CD4-positive, alpha-beta T cell treated with Interleukin-15 for 4 hours (primary cell): ENCODE measurements at places on chromosomes 7 and 10.
A peak's percentile ranks its signal among the peaks of the same experiment; 100 is the strongest.

DNA sequence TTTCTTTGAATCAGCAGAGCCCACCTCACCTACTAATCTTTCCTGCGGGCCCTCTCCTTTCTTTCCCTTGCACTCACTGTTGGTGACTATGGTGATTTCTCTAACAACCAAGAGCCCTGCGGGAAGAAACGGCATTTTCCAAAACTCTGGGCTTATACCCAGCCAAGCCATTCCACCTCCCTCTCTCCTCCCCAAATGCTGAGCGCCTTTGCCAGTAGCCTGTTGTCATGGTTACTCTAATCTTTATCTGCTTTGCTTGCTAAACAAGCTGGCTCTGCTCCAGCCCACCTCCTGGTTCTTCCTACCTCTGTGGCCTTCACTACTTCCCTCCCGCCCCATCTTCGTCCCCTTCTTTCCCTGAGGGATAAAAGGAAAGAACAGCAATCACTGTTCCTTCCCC lies 86.7 kb downstream of the DGKI start:
- DNase-seq: no peak

DNA sequence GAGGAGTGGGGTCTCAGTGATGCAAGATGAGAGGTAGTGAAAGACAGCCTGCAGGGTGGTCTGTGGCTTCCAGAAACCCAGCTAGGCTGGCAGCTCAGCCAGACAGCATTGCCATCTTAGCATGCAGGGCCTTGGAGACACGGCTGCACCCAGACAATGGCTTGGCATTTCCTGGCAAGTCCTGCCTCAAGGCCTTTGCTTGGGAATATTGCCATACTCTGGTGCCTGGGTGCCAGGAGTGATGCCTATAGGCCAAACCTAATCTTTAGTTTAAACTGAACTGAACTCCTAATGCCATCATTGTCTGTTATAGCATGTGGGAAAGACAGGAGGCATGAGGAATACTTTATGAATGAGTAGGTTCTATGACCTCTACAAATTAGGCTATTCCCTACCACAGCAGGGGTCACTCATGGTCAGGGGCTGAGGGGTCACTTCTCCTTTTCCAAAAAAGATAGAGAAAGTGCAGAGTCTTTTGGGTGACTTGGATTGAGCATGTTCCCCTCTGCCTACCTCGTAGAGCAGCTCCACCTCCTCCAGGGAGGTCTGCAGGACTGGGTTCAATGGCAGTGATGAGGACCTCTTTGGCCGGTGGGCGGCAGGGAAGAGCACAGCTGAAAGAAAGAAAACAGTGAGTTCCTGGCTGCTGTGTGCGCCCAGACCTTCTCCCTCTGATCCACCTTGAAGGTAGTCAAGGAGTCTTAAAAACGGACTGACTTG lies 8.8 kb upstream of the SLC13A4 start:
- DNase-seq: no peak

GRCh38 chr7:127154958-127155357 lies 97.8 kb downstream of the GRM8 start:
- no peak for DNase-seq

GRCh38 chr10:70391654-70392053 lies 9.2 kb upstream of the LRRC20 start:
- no peak for DNase-seq

- DNase-seq: no peak
Measured at GRCh38 chr10:27685681-27686080, 59.9 kb downstream of the MKX start.

DNA sequence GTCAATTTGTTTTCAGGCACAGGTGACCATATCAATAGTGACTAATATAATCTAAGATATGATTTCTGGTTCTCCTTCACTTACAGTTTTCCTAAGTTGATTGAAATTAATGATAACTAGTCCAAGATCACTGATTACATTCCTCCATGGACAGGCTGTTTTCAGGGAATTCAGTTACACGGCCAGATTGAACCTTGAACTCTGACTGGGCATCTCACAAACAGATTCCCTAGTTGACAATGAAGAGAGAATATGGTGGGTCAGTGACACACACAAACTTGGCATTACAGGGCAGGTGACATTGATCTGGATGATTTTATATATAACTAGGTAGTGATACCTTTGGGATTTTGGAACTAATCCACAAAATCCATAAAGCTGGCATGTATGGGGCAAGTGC lies 110.2 kb upstream of the EGR2 start:
- no peak for DNase-seq

GRCh38 chr7:144004703-144005102 lies 4.6 kb downstream of the OR6B1 start:
- no peak for DNase-seq

DNA sequence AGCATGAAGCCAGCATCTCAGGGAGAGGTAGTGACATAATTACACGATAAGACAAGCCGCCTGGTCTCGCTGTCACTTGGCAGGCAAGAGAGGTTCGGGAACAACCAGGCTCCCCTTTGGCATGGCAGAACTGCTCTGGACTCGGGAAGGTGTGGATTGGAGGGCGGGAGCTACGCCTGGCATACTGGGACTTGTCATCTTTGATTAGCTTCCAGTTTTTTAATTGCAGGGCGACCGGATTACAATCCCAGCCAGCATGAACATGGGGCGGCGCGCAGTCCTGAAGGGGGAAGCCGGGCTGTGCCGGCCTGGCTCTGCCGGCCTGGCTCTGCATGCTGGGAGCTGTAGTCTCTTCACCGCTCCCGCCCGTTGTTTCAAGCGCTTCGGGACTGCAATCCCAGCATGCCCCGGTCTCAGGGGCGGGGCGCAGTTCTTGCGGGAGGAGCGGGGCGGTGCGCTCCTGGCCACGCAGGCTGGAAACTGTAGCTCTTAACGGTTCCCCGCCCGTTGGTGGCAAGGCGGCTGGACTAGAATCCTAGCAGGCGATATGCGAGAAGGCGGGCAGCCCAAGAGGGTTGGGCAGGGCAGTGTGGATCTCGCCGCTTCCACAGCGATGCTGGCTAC lies 45.5 kb upstream of the ZNF716 start:
- no peak for DNase-seq

DNA sequence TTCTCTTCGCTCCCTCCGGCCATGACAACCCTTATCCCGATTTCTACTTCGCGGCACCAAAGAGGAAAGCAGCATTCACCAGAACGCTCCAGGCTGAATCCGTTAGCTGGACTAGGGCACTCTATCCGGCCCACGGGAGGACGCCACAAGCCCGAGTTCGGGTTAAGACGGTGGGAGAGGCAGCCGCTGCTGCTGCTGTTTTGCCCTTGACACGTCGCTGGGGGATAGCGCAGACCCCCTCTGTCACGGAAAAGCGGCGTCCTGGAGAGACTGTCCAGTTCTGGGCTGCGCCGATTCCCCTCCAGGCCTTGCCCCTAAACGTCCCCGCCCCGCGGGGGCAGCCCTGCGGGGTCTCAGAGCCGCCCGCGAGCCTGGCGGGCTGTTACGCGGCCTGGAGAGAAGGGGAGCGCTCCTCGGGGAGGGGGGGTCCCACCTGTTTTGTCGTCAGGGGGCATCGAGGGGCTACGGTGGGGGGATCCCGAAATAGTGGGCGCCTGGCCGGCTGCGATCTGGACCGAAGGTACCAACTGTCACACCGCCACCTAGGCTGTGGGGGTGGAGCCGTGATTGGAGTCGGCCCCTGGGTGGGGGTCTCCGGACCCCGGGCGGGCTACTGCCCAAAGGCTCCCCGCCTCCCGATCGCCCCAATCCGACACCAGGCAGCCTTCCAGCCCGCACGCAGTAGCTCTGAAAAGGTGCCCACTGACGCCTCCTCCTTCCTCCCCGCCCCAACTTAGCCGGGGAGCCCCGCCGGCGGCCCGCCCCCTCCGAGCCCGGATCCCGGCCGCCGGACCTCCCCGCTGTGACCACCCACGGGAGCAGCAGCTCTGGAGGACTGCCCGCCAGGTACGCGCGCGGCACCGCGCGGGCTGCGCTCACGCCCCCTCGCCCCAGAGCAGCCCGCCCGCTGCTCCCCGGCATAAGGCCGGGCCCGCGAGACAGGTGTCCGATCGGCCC lies 772 bp downstream of the SGMS1 start:
- DNase-seq: peak; percentile 21

DNA sequence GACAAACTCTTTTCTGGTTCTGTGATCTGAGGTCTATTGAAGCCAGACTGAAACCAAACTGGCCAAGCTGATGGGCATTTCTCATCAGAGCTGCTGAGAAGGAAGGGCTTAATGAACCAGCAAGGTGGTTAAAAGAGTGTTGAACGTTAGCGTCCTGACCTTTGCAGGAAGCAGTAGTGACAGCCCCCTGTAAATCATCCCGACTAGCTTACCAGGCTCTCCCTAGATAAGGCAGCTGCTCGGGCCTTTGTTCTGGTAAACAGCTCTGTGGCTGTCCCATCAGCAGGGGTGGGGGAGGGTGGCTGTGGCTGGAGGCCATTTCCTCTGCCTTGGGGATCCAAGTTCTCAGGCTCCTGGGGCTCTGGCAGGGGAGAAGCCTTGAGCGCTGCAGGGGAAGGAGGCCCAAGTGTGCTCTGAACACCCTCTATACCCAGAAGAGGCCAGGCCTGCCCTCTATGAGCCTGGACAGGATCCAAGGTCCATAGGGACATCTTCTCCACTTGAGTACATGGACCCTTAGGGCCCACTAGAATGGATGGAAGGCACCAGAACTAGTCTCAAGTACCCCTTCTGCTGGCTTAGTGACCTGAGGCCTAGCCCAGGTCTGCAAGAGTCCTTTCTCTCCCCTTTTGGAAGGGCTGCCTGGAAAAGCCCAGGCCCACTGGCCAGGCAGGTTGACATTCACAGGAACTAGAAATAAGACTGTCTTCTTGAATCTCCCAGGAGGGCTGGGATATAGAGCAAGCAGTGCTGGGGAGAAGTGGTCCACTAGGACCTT lies 134.6 kb downstream of the ARHGAP22 start:
- DNase-seq: no peak

- no peak for DNase-seq
Measured at GRCh38 chr10:112832959-112833358, 117.1 kb upstream of the TCF7L2 start.

DNA sequence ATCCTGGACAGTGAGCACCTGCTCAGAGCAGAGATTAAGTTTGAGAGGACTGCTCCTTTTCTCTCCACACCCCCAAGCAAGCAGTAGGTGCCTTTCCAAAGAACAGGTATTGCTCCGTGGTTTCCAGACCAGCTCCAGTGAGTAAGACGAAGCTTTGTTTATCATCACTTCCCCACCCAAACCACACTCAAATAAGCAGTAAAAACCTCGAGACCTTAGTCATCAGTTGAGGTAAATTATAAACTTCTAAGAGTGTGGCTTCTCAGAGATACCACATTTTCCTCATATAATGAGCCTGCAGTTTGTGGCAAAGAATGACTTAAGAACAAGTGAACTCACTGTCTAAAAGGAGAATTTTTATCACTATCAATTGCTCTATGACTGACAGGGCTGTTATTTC lies 50.0 kb upstream of the GRB10 start:
- DNase-seq: no peak

DNA sequence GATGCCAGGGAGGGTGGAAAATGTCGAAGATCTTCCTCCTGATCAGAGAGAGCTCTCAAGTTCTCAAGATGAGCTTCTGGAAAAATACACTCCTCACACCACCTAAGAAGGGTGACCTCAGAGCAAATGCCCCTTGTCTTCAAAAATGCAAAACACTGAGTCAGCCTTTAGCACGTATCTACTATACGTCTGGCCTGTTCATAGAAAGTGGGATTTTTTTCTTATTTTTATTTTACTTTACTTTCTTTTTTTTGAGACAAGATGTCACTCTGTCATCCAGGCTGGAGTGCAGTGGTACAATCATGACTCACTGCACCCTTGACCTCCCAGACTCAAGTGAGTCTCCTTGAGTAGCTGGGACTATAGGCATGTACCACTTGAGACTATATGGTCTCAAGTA lies 57.1 kb downstream of the AFAP1L2 start:
- no peak for DNase-seq

- DNase-seq: no peak
Measured at GRCh38 chr10:132951926-132952325, 9.6 kb upstream of the CFAP46 start.

DNA sequence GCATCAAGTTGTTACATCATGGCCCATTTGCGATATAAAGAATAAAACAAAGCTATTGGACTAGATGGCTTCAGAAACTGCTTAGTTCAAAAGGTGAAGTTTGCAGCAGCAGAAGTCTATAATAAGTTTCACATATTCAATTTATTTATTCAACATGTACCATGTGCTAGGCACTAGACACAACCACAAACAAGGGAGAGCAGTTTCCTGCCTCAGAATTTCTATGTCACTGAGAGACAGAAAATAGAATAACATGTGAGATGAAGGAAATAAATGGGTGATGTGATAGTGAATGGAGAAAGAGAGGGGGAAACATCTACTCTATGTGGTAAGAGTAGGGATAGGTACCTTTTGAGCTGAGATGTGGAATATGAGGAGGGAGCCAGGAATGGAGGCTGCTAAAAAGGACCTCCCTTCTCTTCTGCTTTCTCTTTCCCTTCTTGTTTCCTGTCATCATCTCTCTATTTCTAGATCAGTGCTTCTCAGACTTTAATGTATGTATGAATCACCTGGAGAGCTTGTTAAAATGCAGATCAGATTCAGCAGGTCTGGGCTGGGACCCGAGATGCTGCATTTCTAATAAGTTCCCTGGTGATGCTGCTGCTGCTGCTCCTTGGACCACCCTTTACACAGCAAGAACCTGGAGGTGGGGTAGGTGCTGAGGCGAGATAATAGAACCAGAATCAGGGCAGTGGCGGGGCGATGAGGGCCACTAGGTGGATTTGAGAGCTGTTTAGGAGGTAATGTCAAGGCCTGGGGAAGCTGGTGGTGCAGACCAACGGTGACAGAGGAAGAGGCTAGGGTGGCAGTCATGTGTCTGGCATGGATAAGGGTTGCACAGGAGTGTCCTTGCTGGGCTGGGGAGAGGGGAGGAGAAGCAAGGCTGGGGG lies 13.7 kb upstream of the INMT start:
- peak; percentile 6 for DNase-seq

GRCh38 chr7:95424716-95425115 lies 10.1 kb downstream of the PON2 start:
- DNase-seq: no peak

- no peak for DNase-seq
Measured at GRCh38 chr7:49631071-49631815, 142.2 kb upstream of the VWC2 start.

GRCh38 chr10:52031771-52032170 lies 282.3 kb upstream of the DKK1 start:
- no peak for DNase-seq

GRCh38 chr10:16519250-16519907 lies 2.3 kb downstream of the C1QL3 start:
- DNase-seq: no peak

- no peak for DNase-seq
Measured at GRCh38 chr7:39554583-39555165, 11.5 kb upstream of the YAE1 start.

GRCh38 chr10:110827410-110827809 lies 44.3 kb upstream of the PDCD4 start:
- no peak for DNase-seq

- no peak for DNase-seq
Measured at GRCh38 chr10:121469797-121470606, 128.2 kb downstream of the FGFR2 start.

- no peak for DNase-seq
Measured at GRCh38 chr10:784403-785088, 95.1 kb upstream of the DIP2C start.
